ENCODE measurements at places on chromosomes 4 and X.
A peak's percentile ranks its signal among the peaks of the same experiment; 100 is the strongest.

GRCh38 chr4:24794916-24795665 lies at the start of gene SOD3:
TSS of gene SOD3 (plus strand) at chr4:24795573. CDS start at chr4:24799522, 3,949 bp downstream.
- DNase-seq, result no peak

DNA sequence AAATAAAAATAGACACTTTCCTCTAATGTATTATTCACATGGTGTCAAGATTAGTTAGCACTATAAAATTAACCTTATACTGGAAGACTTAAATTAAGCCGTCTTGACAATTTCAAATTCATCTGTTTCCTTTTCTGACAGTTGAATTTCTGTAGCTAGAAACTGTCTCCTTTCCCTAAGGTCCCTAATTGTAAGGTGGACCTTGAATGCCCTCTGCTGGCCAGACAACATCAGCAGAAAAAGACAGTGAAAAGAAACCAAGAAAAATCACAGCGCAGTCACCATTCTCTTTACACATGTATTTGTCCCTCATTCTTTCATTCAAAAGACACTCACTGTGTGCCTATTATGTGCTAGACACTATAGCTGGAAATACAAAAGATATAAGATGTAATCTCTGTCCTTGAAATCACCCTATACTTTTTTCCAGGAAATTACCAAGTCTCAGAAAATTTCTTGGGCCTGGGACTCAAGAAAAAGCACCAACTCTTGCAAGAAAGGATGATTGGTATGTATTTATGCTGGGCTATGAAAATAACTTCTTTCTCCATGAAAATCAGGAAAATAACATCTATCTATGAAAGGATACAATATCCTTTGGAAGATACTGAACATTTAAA lies 32.7 kb upstream of the AMBN start:
- DNase-seq, result peak; percentile 57

GRCh38 chr4:1177274-1178141 lies 5.1 kb upstream of the SPON2 start:
- DNase-seq, result no peak

GRCh38 chrX:16743604-16744325 lies 24.4 kb downstream of the SYAP1 start:
- no peak for DNase-seq

DNA sequence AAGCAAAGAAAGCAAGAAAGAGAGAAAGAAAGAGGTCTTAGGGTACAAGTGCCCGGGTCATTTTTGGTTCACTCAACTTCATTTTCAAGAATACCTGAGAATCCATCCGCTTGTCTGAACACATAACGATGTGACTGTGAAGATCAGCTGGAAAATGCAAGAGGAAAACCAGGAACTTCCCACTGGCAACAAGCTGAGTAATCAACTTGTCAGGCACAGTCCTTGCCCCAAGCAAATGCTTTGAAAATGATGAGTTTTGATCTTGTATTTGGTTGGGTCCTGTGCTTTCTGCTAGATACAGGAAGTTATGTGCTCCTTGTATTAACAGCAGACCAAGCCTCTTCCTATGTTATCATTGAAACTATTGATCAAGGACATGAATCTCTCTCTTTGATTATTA lies 239.1 kb downstream of the ASMT start:
- no peak for DNase-seq

DNA sequence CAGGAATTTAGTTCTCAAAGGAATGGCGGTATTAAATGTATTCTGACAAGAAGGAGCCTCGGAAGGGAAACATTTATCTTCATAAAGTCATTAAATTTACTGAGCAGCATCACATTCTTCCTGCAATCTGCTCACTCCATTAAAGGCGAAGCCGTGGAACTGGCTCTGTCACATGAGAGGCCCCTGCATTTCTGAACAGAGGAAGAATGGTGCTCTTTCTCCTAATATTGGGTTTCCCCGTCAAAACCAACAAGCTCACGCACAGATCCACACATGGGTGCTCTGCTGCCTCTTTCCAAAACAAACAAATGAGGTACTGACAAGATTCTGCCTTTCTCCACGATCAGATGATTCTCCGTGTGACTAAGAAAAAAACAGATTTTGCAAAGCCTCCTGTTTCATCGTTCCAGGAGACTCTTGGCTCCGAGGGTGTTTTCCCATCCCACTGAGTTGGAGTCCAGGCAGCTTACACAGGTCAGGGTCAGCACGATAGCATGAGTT lies 191.2 kb downstream of the IDS start:
- DNase-seq, result no peak

DNA sequence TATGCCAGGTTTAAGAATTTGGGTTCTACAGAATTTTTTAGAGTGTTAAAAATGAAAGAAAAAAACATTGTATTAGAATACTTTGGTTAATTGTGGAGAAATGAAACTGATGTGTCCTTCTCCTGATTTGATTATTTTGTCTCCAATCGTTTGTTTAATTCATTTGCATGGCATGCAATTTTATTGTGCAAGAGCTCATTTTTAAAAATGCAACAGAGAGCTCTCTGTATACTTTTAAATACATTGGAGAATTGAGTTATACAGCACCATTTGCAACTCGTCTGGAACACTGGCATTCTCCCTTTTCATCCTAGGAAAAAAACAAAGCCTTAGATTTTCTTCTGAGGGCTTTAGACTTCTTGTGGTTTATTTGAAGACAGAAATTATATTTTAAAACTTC lies 689 bp downstream of the EXOC1L start:
- DNase-seq, result no peak

- no peak for DNase-seq
These were observed 2649.3 kb downstream of the PCDH7 start for GRCh38 chr4:33369446-33369845.

- DNase-seq, result no peak
These were observed at the start of gene DMD for GRCh38 chrX:33211356-33212260. TSS of gene DMD (minus strand) at chrX:33211549. CDS start at chrX:33211312, 237 bp downstream.

- no peak for DNase-seq
These were observed 20.6 kb downstream of the GALNT7 start for GRCh38 chr4:173189117-173189693.

DNA sequence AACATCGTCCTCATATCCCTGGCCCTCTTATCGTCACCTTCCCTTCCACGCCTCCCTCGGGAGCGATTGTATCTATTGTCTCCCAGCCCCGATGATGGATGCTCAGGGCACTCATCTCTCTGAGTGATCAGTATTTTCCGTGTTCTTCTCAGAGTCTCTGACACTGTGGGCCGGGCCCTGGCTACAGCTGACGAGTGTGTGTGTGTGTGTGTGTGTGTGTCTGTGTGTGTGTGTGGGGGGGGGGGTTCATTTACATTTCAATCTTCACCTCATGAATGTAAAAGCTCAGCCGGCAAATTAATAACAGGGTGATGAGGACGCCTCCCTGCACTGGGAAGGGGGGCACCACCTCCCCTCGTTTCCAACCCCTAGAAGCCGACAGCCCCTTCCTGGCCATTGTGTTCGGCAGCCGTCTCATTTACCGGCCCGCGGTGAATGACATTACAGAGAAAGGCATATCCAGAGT lies 159.5 kb downstream of the SHOX start:
- DNase-seq, result no peak

GRCh38 chrX:11430271-11430670 lies 137.1 kb downstream of the AMELX start:
- no peak for DNase-seq

DNA sequence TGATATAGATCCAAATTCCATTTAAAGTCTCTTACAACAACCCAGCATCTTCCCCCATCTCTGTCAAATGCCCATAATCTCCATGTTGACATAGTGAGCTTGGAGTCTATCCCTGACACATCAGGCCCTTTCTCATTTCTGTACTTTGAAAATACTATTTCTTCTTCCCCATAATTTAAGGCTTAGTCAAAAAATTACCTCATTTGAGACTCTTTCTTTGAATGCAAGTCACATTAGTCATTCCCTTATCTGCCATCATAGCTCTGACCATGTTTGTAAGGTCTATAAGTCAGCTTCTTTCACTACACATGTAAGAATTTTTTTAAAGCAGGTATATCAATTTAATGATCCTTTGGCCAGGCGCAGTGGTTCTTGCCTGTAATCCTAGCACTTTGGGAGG lies 99.9 kb downstream of the DDX60 start:
- DNase-seq, result no peak

Data from BE2C (cell line).